ENCODE measurements at places on chromosomes 12 and 14.

GRCh38 chr14:65892315-65892714 lies 479.8 kb downstream of the FUT8 start:
- no peak for DNase-seq

GRCh38 chr12:42593874-42594273 lies 4.3 kb upstream of the PRICKLE1 start:
- DNase-seq, result no peak

GRCh38 chr12:117148642-117149041 lies 41.6 kb downstream of the FBXO21 start:
- DNase-seq, result no peak

- DNase-seq, result no peak
Observed at GRCh38 chr14:54085232-54085761, 128.7 kb upstream of the BMP4 start.

- no peak for DNase-seq
Observed at GRCh38 chr14:94622653-94623421, 10.6 kb downstream of the SERPINA3 start.

- no peak for DNase-seq
Observed at GRCh38 chr12:111444925-111445725, 39.4 kb downstream of the SH2B3 start.

DNA sequence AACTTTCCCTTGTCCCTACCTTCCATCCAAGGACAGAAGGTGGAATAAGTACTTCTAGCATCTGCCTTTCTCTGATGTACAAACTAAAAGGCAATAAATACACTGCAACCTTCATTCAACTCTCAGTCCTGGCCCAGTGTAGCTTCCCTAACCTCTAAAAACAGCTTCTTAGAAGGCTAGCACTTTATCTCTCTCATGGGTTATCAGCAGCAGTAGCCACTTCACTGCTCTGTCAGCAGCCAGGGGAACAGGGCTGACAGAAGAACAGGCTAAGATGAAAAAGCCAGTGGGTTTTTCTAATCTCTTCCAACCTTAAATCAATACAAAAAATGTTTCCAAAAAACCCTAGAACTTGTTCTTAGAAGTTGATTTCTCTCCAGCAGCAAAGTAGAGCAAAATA lies 13.2 kb downstream of the BAZ2A start:
- no peak for DNase-seq

- peak; percentile 74 for DNase-seq
Observed at GRCh38 chr12:1933342-1934051, 15.0 kb upstream of the CACNA2D4 start.

GRCh38 chr14:50828721-50829488 lies 2.1 kb downstream of the NIN start:
- DNase-seq, result no peak

DNA sequence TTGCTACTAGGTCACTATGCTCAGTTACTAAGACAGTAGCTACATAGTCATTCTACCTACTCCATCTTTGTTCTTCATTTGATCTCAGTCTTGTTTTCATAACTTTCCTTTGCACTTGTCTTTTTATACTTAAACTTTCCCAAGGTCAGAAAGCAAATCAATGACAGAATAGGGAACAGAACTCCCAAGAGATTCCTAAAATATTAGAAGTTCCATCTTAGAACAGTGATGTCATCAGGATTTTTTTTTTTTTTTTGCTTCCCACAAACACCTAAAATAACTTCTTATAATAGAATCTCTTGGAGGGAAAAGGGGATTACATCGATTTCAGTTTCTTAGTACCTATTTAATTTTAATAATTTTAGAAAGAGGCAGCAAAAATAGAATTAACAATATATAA lies 65.8 kb downstream of the NTN4 start:
- no peak for DNase-seq

- DNase-seq, result peak; percentile 82
Observed at GRCh38 chr12:82174936-82175335, 183.3 kb downstream of the CCDC59 start.

GRCh38 chr14:57854571-57854970 lies 11.3 kb downstream of the SLC35F4 start:
- no peak for DNase-seq

Data from NCI-H1436 treated with DMSO at 0.1 percent for 48 hours (cell line).